ENCODE measurements at places on chromosomes 1 and 21. TPM values are rescaled to one million over a fixed set of nuclear protein-coding genes. Genes with fewer than 3 reads are reported as not detected.

FAM167B gene
- 0.38 TPM for total RNA-seq

GPR3 gene
- 0.74 TPM for total RNA-seq

CFHR3 gene
- not detected for total RNA-seq

RNF187 gene
- 116 TPM for total RNA-seq

OR6N1 gene
- not detected for total RNA-seq

FCN3 gene
- not detected for total RNA-seq

RNU1-4 gene
- total RNA-seq = 1,341 TPM

MPL gene
- not detected for total RNA-seq

C4BPA gene
- total RNA-seq = not detected

PCP4L1 gene
- total RNA-seq = 0.24 TPM

HDGF gene
- total RNA-seq = 283 TPM

FCRL1 gene
- not detected for total RNA-seq

ST6GALNAC5 gene
- not detected for total RNA-seq

TCEA3 gene
- total RNA-seq = 15.3 TPM

HES4 gene
- total RNA-seq = 4.1 TPM

SPRR2A gene
- total RNA-seq = not detected

CD53 gene
- 255 TPM for total RNA-seq

PTPN7 gene
- total RNA-seq = 112 TPM

TBX15 gene
- total RNA-seq = not detected

NSUN4 gene
- 33.6 TPM for total RNA-seq

CD5L gene
- not detected for total RNA-seq

CFAP107 gene
- total RNA-seq = not detected

CEP85 gene
- 45.7 TPM for total RNA-seq

SLC44A3 gene
- not detected for total RNA-seq

RIMS3 gene
- 3.7 TPM for total RNA-seq

TFF2 gene
- not detected for total RNA-seq

CFAP141 gene
- not detected for total RNA-seq

TM2D1 gene
- total RNA-seq = 28.2 TPM

IKBKE gene
- total RNA-seq = 8.6 TPM

AGMAT gene
- total RNA-seq = 15.9 TPM

FLVCR1 gene
- 7.3 TPM for total RNA-seq

MDM4 gene
- total RNA-seq = 109 TPM

DCDC2B gene
- total RNA-seq = not detected

CBS gene
- total RNA-seq = 117 TPM

C8B gene
- total RNA-seq = not detected

VSIG8 gene
- total RNA-seq = not detected

PPP1R15B gene
- total RNA-seq = 65.6 TPM

TRIM58 gene
- 0.12 TPM for total RNA-seq

LYST gene
- 21.1 TPM for total RNA-seq

SOD1 gene
- 281 TPM for total RNA-seq

SRSF11 gene
- 172 TPM for total RNA-seq

S100A16 gene
- total RNA-seq = not detected

TMEM63A gene
- total RNA-seq = 34.7 TPM

SELP gene
- total RNA-seq = 2.4 TPM

C1orf185 gene
- total RNA-seq = not detected

LCE3D gene
- not detected for total RNA-seq

CAPN8 gene
- total RNA-seq = not detected

SLC30A2 gene
- not detected for total RNA-seq

ARHGAP29 gene
- 0.37 TPM for total RNA-seq

HSD3B1 gene
- not detected for total RNA-seq

SPATA45 gene
- total RNA-seq = not detected

Data from activated naive CD4-positive, alpha-beta T cell treated with anti-CD3 and anti-CD28 coated beads for 36 hours (primary cell).